ENCODE measurements at places on chromosomes 2 and 18.
A peak's percentile ranks its signal among the peaks of the same experiment; 100 is the strongest.

- no peak for DNase-seq
Measured at GRCh38 chr2:46747297-46747818, 168.2 kb downstream of the MCFD2 start.

- peak; percentile 87 for DNase-seq
Measured at GRCh38 chr2:152335016-152335725, at the start of gene FMNL2. TSS of gene FMNL2 (plus strand) at chr2:152335174.

DNA sequence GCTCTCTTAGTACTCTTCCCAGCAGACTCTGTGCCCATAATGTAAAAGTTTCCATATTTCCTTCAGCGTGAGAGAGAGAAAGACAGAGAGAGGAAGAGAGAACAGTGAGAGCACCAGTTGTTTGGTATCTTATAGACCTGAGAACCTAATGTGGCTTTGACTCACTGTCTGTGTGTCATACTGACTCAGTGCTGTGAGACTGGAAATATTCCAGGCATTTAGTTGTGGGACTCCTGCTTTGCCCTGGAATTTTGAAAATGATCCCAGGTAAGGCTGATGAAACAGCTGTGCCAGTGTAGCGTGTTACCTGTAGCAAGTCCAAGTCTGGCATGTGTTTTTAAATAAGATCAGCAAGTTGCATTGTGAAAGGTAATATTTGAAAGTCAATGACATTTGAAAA, 87.9 kb upstream of the KCNH7 start:
- no peak for DNase-seq

DNA sequence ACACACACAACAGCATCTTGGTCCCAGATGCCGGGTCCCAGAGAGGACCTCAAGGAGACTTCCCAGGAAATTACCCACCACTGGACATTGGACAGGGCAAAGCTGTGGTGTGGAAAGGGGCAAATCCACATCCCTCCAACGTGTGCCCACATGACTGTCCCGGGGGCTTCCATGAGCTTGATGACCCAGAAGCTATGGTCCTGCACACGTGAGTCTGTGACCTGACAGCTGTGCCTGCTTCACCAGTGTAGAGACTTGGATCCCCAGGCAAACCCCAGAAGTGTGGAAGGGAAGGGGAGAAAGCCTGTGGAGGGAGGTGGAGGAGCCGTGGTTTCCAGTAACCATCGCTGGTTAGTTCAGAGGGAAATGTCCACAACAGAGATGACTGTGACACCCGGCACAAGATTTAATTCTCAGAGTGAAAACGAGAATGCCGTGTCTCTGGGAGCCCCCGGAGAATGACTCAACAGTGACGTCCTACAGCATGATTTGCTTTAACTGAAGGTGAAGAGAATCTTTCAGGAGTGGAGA, 19.1 kb upstream of the GPR55 start:
- DNase-seq = no peak

DNA sequence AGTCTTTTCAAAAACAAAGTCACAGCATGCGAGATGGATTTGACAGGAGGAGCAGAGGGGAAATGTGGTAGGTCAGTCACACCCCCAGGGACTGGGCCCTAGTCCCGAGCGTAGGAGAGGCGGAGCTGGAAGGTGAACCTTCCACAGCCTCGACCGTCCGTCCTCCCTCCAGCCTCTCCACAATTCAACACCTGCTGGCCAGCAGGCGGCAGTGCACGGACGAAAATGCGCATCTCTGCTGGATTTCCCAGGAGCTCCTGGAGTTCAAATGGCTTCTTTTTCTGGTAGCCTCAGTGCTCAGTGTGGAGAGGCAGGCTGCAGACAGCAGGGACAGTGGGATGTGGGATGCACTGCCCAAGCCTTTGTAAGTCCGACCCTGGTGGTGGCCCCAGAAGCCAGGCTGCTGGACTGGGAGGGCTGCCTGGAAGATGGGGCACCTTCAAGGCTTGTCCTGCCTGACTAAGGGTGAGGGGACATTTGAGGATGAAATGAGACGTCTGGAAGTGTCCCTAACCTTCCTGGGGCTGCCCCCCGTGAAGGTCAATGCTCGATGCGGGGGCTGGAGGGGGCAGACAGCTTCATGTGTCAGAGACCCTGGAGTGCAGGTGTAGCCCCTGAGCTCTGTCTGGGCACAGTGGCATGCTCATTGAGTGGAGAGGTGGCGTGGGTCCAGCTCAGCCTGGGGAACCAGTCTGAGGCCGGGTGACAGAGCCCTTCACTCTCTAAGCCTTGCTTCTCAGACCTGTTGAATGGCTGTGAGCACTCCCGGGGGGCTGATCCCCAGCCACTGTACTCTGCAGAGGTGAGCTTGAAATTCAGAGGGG, 189.5 kb downstream of the TFCP2L1 start:
- DNase-seq = peak; percentile 82

Measured in 8988T (cell line).